Right ventricle myocardium superior (tissue), 1 donor: ENCODE measurements at places on chromosomes 4 and X.
A peak's percentile ranks its signal among the peaks of the same experiment; 100 is the strongest.

- DNase-seq, result peak; percentile 52
Measured at GRCh38 chr4:40916880-40917279, 167.1 kb downstream of the NSUN7 start.

DNA sequence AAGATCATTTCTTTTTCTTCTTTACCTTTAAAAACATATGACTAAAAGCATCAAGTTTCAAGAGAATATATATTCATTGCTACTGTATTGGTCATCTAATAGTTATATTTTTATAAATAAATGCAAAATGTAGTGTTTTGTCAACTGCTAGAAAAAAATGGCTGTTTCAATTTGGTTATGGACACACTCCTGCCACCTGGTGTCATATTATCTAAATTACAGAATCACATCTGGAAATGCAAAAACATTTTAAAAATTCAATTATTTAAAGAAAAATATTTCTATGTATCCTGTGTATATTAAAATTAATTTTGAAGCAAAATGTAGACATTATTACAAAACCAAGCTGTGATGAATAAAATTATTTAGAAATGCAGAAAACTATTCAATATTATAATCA, 329.4 kb upstream of the PCDH18 start:
- no peak for DNase-seq

DNA sequence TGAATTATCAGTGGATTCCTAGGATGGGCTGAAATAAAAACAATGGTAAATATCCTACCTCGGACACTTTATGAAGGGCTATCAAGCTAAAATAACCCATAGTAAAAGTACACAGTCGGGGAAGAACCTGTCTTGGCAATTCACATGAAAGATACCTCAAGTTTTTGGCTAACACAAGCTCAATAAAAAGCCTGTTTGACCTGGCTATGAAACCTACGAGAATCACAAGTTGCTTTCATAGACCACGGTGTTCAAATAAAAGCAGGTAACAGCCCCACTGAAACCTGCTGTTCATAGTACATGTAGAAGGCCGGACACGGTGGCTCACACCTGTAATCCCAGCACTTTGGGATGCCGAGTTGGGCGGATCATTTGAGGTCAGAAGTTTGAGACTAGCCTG, 12.3 kb downstream of the RLIM start:
- no peak for DNase-seq

- peak; percentile 51 for DNase-seq
Measured at GRCh38 chrX:40174001-40174853, 76.5 kb upstream of the BCOR start.

DNA sequence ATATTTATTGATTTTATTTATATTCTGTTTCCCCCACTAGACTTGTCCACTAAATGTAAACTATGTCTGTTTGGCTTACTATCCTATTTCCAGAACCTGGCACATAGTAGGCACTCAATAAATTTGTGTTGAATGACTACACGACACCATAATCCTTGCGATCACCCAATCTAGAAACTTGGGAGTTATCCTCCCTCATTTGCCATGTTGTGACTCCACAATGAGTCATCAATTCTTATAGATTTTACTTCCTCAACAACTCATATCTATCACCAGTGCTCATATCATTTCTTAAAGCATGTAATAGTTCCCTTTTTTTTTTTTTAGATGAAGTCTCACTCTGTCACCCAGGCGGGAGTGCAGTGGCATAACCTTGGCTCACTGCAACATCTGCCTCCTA, 39.9 kb upstream of the VAMP7 start:
- DNase-seq, result no peak

DNA sequence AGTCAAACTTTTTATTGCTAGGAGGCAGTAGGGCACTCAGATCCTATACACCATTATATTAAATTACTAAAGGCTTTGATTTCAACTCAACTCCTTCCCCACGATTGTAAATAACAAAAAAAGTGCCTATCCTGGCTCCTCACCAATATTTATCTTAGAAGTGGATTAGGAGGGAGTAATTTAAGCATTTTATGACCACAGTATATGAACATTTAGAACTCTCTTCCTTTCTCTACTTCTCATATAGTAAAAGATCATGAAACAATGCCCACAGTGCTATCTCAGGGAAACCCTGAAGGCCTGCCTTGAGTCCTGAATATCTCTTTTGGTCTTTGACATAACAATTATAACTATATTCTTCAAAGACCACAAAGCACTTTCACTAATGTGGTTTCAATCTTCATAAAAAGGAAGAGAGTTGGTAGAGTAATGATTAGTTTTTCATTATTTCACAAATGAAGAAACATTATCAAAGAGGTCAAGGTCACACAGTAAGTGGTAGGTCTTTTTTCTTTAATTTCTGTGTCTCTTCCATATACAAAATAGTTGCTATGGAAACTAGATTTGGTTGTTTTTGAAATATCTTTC, 29.1 kb upstream of the ADH1C start:
- no peak for DNase-seq

GRCh38 chr4:139053909-139054308, 38.3 kb downstream of the NOCT start:
- DNase-seq, result no peak

GRCh38 chrX:111505783-111506182, 5.7 kb upstream of the SERTM2 start:
- DNase-seq, result no peak

GRCh38 chrX:68945603-68946228, 116.9 kb downstream of the EFNB1 start:
- DNase-seq, result no peak

DNA sequence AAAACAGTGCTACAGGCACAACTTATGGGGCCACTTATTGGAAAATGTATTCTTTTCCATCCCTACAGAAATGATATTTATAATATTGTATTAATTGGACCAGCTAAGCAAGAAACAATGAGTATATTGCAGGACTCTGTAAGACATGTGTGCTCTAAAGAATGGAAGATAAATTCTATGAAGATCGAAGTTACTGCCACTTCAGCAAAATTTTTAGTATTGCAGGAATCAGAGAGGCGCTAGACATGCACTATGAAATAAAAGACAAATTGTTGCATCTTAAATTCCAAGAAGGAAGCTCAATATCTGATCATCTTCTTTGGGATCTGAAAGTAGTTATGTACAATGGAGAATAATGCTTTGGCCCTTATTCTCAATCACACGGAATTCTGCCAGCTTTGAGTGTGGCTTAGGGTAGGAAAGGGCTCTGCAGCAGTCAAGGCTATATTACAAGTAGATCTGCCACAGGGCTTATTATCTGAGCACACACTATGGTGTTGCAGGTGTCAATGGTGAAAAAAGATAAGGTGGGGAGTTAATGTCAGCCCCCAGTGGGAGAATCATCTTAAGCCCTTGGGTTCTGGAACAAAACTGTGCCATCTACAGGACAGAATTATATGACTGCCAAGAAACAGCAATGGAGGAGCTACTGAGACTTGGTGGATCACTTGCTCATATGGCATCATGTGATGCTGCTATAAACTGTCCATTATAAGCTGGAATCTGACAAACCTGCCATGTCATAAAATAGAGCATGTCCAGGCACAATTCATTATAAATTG, 334.0 kb upstream of the NDST3 start:
- DNase-seq, result no peak

DNA sequence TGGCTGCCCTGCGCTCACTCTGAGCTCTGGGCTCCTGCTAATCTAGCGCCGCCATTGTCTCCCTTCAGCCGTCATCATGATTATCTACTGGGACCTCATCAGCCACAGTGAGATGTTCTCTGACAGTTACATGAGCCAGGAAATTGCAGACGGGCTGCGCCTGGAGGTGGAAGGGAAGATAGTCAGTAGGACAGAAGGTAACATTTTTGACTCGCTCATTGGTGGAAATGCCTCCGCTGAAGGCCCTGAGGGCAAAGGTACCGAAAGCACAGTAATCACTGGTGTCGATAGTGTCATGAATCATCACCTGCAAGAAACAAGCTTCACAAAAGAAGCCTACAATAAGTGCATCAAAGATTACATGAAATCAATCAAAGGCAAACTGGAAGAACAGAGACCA, 21.8 kb upstream of the PIN4 start:
- DNase-seq, result no peak

GRCh38 chr4:97938141-97938540, 205.1 kb downstream of the STPG2 start:
- no peak for DNase-seq

DNA sequence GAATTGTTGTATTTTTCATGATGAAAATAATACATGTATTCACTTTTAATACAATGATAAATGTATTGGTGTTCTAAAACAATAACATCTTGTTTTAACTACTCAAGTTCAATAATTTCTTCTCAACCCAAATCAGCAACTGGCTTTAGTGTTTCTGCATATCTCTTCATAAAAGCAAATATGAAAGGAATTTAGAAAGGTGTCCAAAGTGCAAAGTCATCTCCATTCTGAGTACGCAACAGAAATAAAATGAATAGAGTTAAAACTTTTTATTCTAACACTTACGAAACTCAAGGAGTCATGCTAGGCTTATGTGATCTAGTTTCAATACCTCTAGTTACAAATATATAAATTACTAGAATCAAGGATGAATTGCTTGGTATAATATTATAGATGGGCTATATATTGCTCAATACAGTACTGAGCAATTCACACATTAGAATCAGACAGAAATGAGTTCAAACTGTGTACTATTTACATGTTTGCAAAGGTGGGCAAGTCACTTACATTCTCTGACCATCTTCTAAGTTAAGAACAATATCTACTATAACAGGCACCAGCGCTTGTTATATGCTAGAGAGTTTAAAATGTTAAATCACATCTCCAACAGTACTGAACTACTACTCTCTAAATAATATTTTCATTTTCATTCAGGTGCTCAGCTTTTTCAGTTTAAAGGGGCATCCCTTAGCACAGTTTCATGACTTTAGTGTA, 51.5 kb downstream of the PPA2 start:
- no peak for DNase-seq
